ENCODE measurements at places on chromosomes 12 and 14.
A peak's percentile ranks its signal among the peaks of the same experiment; 100 is the strongest.

GRCh38 chr12:4477129-4477528 lies 31.5 kb upstream of the FGF6 start:
- DNase-seq, result no peak

DNA sequence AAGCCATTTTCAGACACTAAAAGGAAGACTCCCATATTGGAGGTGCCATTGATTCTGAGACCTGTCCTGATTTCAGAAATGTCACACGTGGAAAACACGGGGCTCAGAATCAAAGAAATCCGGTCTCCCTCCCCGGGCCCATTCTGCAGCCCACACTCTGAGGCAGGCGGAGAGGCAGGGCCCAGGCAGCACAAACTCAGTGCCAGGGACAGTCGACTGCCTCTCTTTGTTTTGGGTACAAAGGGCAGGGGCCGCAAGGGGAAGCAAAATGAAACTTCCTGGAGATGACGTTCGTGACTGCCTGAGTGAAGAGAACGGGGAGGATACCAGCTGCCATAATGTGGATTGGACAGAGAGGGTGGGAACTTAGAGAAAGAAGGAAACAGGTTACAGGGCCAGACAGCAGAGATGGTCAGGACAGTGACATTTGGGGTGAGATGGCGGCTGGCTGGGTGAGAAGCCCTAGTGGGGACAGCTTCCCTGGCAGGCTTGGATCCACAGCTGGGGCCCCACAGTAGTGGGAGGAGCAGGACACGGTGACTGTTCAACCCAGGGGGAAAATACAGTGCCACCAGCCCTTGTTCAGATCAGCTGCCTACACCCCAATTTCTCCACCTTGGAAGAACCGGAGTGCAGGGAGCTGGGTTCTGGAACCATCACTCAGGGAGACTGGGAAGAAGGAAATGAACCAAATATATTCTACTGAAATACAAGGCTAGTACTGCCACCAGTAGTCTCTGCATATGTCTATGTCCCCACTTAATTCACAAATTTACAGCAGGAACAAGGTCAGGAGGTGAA lies 8.1 kb downstream of the GAPDH start:
- no peak for DNase-seq

DNA sequence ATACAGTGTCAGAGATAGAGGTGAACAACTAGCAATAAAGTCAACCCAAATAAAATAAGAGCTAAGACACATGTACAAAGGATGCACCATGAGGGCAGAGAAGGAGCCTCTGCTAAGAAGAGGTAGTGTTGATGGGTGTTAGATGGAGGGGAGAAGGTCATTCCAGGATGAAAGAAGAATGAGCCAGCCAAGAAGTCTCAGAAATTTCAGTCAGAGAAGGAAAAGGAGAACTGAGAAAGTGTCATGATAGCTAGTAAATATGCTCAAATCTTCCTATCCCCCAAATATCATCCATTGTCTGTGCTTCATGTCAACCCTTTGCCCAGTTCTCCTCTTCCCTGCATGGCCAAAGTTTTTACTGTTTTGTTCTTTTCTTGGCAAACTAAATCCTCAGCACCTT lies 225.2 kb upstream of the BTG1 start:
- DNase-seq, result no peak

- no peak for DNase-seq
Measured at GRCh38 chr12:66683073-66683472, 4.2 kb upstream of the GRIP1 start.

DNA sequence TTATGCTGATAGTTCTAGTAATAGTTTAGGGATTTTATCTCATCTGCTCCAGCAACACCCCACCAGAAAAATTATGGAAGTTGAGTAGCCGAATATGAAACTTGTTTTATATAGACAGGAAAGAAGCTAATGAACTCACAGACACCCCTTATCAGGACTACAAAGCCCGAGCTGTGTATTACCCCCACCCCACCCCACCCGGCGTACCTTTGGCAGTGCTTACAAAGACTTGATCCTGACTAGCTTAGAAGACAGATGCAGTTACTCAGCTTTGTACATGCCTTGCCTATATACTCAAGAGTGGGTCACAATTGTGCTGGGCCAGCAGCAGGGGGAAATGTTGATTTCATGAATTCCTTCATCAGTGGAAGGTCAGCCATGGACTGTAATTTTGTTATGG lies 22.4 kb downstream of the PROX2 start:
- no peak for DNase-seq

- no peak for DNase-seq
Measured at GRCh38 chr14:38929416-38929815, 173.6 kb downstream of the SEC23A start.

- no peak for DNase-seq
Measured at GRCh38 chr14:34065236-34065635, 114.4 kb upstream of the EGLN3 start.

DNA sequence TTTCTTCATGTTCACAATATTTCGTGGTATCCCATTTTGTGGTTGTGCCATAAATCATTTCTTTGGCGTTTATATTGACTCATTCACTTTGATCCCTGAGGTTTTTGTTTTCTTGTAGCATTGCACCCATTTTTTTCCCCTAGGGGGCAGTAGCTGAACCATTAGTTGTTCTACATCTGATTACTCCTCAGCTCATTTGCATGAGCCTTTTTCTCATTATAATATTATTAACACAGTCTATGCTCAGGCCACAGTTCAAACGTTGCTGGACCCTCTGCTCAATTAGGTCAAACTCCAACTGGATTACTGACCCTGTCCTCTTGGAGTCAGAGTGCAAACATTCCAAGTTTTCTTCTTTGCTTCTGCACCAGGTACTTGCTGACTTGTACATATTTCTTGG lies 475.4 kb upstream of the SEL1L start:
- DNase-seq, result peak; percentile 13

- DNase-seq, result no peak
Measured at GRCh38 chr14:92263681-92264080, 59.3 kb upstream of the SLC24A4 start.

GRCh38 chr12:26870491-26871419 lies 37.8 kb upstream of the ITPR2 start:
- DNase-seq, result no peak

GRCh38 chr12:57455374-57456144 lies 452 bp downstream of the INHBE start:
- DNase-seq, result peak; percentile 47

DNA sequence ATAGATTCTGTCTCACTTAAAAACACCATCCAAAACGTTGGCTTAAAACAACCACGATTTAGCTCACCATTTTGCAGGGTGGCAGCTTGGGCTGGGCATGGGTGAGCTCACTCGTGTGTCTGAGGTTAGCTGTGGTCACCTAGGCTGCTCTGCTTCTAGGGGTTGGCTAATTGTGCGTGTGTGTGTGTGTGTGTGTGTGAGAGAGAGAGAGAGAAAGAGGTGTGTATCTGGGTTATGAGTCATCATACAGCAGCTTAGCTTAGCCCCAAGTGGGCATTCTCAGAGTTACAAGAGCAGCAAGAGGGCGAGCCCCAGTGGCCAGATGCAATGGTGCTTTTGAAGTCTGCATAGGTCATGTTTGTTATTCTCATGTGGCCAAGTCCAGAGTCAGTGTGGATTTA lies 6.0 kb downstream of the FBXW8 start:
- peak; percentile 38 for DNase-seq
